ENCODE measurements at places on chromosomes 7 and 10.

GRCh38 chr7:69732203-69732602 is 133.9 kb downstream of the AUTS2 start:
- no peak for DNase-seq

- DNase-seq: no peak
These were observed 316.1 kb downstream of the ADRA2A start for GRCh38 chr10:111392910-111393309.

GRCh38 chr10:48452879-48453412 is 146.5 kb downstream of the MAPK8 start:
- no peak for DNase-seq

- no peak for DNase-seq
These were observed 2.1 kb downstream of the PAXIP1 start for GRCh38 chr7:155000795-155001194.

- no peak for DNase-seq
These were observed 7.8 kb upstream of the OPN4 start for GRCh38 chr10:86646532-86646931.
